HFF-Myc (cell line): ENCODE measurements at places on chromosomes 13 and 19.

DNA sequence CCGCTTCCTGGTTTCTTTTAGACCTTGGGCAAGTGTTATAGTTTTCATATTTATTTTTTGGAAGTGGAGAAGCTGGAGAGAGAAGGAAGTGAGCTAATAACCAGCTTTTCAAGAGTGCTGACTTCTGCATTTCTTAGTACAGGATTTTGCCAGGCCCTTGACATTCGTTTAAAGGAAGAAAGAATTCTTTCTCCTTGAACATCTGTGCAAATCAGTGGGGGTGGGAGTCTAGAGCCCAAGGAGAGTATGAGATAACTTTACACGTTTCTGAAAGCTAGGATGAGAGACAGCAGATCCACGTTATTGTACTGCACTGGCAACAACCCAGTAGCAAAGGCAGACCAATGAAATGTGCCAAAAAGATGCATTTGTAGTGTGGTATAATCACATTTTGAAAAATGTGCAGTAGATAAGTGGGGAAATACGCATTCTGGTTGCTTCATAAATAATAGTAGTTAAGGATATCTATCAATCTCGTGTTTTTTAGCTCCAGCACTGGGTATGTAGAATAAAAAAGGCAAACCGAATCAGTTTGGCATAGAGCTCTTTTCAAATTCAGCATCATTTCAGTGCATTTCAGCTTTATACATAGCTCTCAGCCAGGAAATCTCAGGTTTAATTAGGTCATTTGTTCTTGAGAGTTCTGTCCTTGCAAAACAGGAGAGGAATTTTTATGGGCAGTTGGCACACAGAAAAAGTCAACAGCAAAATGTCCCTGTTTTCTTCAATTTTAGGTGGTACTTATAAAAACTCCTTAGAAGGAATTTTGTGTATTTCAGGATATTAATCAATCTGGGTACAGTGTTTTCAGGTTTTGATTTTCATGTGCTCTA, 4.3 kb downstream of the RNF113B start:
- DNase-seq: no peak

DNA sequence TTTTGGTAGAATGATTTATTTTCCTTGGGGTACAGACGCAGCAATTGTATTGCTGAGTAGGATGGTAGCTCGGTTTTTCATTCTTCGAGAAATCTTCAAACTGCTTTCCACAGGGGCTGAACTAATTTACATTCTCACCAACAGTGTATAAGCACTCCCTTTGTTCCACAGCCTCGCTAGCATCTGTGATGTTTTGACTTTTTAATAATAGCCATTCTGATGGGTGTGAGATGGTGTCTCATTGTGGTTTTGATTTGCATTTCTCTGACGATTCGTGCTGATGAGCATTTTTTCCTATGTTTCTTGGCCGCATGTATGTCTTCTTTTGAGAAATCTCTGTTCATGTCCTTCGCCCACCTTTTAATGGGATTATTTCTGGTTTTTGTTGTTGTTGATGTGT, 54.8 kb upstream of the UQCRFS1 start:
- no peak for DNase-seq

DNA sequence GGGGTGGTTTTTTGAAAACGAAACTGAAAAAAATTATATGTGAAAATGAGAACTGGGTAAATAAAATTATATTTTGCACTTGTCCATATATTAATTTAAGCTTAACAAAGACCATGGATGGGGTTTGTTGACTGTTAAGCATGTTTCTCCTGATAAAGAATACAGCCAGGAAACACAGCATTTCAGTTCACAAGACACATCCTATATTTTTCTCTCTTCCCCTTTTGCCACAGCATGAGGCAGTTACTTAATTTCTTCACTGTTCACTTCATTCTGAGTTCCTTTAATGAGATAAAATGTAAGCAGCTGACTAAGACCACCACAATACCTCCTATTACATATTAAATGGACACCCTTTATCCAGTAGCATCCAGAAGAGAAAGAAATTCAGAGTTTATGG, 64.0 kb downstream of the RXFP2 start:
- no peak for DNase-seq

DNA sequence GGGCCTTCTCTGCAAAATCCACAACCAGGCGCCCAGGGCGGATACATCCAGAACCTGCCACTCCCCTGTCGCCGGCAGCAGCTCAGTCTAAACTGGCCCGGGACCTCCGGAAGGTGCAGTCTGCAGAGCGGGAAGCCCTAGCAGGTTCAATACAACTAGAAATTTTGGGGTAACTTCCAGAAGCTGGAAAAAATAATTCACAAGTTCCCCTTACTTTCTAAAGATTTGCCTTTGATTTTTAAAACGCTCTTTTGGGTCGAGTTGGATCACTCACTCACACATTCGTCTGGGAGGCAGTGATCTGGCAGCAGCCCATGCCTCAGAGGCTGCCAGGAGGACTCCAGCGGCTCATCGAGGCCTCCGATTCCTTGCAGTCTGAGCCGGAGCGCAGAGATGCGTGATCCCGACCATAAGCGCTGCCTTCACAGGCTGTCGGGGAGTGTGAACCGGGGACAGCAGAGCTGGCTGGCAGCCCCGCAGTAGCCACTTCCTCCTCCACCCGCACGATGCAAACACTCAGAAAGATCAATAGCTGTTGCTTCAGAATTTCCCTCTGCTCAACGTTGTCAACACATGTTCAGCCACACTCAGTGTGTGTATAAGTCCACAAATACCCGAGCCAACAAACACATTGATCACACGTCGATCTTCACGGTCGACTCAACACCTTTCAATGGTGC, 35.6 kb upstream of the ZNF507 start:
- no peak for DNase-seq

- no peak for DNase-seq
Observed at GRCh38 chr13:80058626-80059025, 282.3 kb downstream of the SPRY2 start.

- DNase-seq: no peak
Observed at GRCh38 chr13:51925865-51926527, 64.2 kb downstream of the CCDC70 start.
